ENCODE measurements at places on chromosomes 7 and 10.

GRCh38 chr7:19587291-19587690 is 121.5 kb downstream of the POLR1F start:
- DNase-seq: no peak

GRCh38 chr10:118277871-118278270 is 64.3 kb downstream of the FAM204A start:
- DNase-seq: no peak

DNA sequence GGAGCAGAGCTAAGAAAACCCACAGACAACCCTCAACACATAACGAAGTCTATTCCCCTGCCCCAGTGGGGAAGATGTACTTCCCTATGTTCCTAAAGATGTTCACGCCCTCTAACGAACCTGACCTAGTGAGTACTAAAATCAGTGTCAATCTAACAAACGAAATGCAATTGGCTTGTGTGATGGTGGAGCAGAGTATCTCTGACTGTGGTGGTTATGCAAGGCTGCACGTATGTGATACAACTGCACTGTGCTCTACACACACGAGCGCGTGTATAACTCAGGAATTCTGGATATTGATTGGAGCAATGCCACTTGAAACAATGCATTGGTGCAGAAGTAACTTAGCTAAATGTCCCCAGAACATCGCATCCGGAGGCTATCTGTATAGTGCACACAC is 1.3 kb downstream of the ANKRD16 start:
- DNase-seq: no peak

DNA sequence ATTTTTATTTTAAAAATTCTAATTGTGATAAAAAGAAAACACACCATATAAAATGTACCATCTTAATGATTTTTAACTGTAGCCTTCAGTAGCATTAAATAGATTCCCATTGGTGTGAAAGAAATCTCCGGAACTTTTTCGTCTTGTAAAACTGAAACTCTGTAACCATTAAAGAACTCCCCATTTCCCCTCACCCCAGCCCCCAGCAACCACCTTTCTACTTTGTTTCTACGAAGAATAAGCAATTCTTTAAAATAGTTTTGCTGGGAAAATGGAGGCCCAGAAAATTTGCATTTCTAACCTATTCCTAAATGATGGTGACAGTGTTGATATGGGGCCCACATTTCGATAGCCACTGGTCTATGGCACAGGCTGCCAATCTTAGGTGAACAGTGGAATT is 305.4 kb upstream of the PFKP start:
- DNase-seq: no peak

DNA sequence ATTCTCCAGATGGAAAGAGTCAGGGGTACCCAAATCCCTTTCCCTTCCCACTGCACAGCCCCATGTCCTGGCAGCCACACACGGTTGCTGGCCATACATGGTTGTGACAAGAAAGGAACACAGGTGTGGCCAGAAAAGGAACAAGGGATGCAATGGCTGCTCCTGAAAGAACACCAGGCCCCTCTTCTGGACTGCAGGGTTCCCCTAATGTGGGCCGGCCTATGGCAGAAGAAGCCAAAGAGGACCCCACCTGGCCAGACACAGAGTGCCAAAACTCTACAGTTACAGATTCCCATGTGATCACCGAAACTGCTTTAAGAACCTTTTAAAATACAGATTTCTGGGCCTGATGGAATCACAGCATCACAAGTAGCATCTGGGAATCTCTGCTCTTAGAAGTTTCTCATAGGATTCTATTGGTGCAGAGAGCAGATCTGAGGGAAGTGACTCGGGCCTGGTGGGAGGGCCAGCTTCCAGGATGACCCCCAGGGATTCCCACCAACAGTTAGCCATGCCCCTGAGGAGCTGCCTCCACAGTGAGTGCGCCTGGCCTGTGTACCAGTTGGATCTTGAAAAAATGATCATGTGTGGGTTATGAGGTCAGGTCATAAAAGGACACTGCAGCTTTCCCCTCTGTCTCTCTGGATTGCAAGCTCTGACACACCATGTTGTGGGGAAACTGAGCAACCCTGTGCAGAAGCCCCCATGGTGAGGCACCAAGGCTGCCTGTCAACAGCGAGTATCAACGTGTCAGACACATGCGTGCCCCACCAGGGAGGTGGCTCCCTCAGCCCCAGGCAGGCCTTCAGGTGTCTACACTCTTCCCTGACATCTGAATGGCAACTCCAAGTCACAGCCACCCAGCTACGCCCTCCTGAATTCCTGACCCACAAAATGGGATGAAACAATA is 89.6 kb upstream of the LANCL2 start:
- DNase-seq: no peak

DNA sequence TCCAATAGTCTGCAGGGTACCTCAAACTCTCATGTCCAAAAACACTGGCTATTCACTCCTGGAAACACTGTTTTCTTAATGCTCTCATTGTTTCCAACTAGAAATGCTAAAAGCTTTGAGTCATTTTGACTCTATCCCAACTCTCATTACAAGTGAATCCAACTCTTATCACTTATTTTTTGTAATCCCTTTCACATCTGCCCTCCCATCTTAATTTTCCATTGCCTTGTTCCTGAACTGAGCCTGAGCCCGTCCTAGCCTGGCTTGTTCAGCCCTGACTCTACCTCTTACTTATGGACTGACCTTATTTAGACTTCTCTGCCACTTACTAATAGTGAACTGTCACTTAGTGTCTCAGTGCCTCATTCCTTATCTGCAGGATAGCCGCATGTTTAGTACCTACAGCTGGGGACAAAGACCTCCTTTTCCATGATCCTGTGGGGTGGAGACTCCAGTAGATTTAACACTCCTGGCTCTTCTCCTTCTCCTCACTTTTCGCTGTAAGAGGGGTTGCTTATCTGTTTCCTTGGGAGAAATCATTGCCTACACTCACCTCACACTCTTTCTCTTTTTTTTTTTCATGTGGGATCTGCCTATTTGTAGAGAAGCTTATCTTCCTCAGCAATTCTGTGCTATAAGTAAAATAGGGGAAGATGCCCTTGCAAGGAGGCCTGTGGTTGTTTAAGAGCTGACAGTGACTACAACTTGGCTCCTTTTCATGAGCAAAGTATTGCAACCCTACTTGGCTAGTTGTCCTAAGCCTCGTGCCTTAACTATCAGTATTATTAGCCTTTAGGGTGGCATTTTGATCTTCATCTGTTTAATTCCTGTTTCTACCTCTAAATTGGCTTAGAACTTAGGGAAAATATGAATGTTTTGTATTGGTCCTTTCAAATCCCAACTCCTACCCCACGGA is 56.4 kb downstream of the SLC16A12 start:
- no peak for DNase-seq

DNA sequence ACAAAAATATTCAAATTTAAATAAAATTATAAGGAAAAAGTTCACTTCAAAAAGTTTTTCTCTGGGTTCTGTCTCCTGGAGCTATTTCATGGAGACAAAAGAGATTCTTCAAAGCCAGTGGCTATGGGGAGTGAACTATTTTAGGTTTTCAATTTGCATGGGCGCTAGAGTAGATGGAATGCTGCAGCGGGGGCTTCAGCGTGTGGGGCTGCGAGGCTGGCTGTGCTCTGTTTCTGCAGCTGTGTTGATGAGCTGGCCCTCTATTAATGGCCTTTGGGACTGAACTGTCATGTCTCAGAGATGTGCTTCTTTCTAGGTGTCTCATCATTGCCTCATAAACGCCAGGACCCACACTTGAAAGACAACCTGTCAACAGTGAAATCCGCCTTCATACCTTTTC is 108.4 kb upstream of the NPY start:
- no peak for DNase-seq

GRCh38 chr10:78229489-78229888 is 195.8 kb downstream of the RPS24 start:
- no peak for DNase-seq

DNA sequence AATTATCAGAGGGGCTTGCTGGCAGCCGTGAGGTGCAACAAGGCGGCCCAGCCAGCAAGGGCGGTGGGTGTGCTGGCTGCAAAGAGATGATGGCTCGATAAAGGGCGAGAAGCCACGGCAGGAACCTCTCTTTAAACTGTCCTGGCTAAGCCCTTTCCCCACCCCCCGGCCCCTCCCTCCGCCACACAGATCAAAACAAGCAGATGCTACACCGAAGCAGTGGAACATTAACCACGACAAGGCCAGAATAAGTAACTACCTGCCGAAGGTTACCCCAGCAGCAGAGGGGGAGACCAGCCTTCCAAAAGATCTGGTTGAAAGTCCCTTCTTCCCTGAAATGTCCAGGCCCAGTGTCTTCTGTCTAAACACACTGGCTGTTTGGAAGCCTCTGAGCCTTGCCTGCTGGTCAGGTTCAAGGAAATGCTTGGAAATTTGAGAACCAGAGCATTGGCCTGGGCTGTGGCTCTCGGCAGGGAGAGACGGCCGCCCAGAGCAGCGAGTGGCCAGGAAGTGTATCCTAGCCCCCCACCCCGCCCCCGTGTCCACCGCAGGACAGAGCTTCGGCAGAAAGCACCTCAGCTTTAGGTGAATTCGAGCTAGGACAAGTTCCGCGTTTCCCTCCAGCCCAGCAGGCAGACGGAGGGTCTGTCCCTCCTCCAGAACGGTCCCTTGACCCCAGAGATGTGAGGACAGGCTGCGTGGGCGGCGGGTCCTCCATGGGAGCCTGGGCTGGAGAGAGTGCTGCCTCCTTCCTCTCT is 2.1 kb downstream of the FAM20C start:
- DNase-seq: no peak

GRCh38 chr7:106503626-106504025 is 157.3 kb downstream of the CCDC71L start:
- DNase-seq: no peak

DNA sequence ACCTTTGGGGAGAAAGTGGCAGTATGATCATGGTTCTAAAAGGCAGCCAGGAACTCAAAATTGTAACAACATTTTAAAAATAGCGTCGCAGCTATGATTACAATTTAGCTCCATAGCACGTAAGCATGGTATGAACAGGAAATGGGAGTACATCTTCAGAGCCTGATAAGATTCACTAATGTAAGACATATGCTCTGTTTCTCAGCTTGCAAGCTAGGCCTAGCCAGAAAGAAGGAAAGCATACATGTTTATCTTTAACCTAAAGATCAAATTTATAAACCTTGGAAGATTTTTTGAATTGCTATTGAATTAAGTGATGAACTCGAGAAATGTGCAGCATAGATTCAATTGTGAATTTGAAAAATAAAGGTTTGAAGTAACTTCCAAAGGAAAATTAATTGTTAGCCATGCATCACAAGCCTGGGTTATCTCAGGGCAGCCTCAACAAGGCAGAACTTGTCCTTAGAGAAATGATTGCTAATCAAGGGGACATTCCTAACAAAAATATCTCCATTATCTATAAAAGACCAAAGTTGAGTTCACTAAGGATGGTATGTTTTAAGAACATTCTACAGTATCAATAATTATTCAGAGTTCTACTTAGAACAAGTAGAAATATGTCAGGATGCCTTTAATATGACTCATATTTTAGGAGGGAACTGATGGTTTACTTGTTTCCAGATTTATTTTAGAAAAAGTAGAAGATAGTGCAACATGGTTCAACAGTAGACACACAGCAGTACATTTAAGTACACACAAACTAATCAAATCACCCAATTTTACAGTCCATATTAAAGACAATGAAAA is 38.8 kb upstream of the SEPTIN7 start:
- DNase-seq: no peak

- DNase-seq: no peak
These were observed 1.5 kb downstream of the GNB2 start for GRCh38 chr7:100675105-100675451.

- DNase-seq: no peak
These were observed 61.9 kb downstream of the SGMS1 start for GRCh38 chr10:50561816-50562215.

DNA sequence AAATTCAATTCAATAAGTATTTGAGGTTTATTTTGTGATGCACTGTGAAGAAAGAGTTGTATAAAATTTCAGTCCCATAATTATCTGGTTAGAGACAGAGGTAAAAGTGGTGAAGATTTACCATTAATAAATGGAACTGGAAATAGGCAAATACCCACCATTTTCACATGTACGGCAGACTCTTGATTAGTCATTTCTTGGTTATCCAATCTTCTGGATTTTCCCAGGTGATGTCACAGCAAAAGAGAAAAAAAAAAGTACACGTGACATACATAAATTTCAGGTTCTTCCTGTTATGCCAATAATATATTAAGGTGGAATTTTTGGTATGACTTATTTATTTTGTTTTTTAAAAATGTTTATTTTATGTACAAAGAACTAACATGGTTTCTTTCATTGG is 26.8 kb downstream of the NT5C3A start:
- DNase-seq: no peak

DNA sequence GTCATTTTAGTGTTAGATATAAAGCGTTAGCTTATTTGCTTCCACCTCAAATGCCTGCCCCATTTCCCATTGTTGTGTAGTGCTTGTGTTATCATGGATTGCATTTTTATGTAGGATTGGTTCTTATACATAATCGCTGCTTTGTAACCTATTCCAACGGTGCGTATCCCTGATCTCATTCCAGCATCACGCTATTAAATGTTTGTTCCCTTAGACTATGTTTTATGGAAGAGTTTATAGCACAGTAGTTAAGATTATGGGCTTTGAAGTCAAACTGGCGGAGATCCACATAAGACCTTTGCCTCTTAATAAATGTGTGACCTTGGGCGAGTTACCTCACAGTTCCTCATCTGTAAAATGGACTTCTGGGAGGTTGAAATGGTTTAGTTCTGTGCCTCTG is 34.0 kb upstream of the ELN start:
- no peak for DNase-seq

GRCh38 chr7:35518767-35519166 is 176.2 kb downstream of the HERPUD2 start:
- no peak for DNase-seq

GRCh38 chr7:47938574-47939165 is 9.6 kb downstream of the PKD1L1 start:
- DNase-seq: no peak
